ENCODE measurements at places on chromosomes 6 and 20. TPM values are rescaled to one million over a fixed set of nuclear protein-coding genes. Genes with fewer than 3 reads are reported as not detected.

The ZDHHC14 gene
- total RNA-seq: 3.2 TPM

The PRR18 gene
- not detected for total RNA-seq

The AVP gene
- not detected for total RNA-seq

The UST gene
- 10.0 TPM for total RNA-seq

The ANGPT4 gene
- not detected for total RNA-seq

The CST3 gene
- total RNA-seq: 315 TPM

The PPP1R14C gene
- 38.7 TPM for total RNA-seq

The DNAH8 gene
- not detected for total RNA-seq

The OSTM1 gene
- total RNA-seq: 35.5 TPM

The PPIL6 gene
- 6.5 TPM for total RNA-seq

Data from MCF 10A (cell line).